Osteoblast (primary cell): ENCODE measurements at places on chromosomes 5 and 9.

DNA sequence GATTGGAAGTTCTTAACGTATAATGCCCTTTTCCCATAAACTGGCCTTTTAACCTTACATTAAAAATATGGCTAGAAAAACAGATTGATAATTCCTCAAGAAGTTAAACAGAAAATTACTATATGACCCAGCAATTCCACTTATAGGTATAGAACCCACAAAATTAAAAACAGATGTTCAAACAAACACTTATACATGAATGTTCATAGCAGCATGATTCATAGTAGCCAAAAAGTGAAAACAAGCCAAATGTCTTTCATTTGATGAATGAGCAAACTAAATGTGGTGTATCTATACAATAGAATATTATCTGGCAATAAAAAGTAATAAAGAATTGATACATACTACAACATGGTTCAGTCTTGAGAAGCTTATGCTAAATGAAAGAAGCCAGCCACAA, 35.5 kb downstream of the POU5F2 start:
- DNase-seq = no peak

DNA sequence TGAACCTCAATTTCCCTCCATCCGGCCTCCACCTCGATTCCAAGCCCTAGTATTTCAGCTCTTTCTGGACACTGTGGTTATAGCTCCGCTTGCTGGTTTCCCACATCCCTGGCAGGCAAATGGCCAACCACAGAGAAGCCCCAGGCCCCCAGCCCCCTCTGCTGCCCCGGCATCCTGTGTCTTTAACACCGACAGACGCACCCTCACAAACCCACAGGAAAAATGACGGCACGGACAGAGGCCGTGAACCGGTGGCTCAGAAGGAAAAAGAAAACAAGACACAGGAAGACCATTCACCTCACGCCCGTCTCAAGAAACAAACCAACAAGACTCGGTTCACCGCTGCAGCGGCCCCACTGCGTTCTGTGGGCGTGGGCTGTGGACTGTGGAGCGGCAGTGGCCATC, 1.5 kb upstream of the CLIC3 start:
- DNase-seq = peak; percentile 95

- DNase-seq = no peak
These were observed 72.8 kb downstream of the MED27 start for GRCh38 chr9:132006677-132007370.

GRCh38 chr9:134557331-134557730, 84.3 kb upstream of the COL5A1 start:
- peak; percentile 77 for DNase-seq

- DNase-seq = no peak
These were observed 147.3 kb downstream of the KCTD16 start for GRCh38 chr5:144318011-144318410.

DNA sequence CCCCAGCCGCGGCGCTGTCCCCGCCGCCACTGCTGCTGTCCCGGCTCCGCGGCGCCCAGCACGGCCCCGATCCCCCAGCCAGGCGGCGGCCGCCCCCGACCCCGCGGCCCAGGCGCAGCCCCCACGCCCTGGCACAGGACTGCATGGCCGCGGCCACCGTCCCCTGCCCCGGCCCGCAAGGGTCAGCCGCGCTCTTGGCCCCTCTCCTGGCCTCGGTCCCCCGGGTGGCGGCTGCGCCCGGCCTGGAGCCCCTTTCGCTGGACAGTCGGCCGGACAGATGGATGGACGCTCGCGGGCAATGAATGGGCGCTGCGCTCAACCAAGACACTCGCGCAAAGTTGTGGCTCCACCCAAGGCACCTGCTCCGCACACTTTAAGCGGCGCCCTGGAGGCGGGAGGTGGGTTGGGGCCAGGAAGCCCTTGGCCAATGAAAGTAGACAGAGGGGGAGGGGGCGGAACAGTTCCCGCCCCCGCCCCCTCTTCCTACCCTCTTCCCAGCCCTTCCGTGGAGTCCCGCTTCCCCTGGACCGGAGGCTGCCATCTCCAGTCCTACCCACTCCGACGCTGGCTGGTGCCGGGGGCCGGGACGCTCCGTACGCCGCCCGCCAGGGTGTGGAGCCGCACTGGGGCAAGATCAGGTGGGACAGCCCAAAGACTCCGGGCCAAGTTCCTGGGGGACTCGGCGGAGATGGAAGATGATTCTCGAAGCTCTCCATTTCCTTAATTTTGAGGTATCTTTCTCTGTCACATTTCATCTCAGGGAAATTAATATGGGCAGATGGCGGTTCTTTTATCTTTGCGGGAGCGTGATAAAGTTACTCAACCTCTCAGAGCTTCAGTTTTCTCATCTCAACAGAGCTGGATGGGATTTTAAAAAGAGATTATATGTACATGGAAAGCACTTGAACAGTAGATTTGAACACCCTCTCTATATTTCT, at the start of gene GLDC:
Gene GLDC (minus strand): TSS at position 375 of the 938 bp plus-strand sequence. CDS start 230 bp downstream, at position 145.
- peak; percentile 34 for DNase-seq

- no peak for DNase-seq
These were observed 21.4 kb downstream of the AGXT2 start for GRCh38 chr5:35026280-35026840.

DNA sequence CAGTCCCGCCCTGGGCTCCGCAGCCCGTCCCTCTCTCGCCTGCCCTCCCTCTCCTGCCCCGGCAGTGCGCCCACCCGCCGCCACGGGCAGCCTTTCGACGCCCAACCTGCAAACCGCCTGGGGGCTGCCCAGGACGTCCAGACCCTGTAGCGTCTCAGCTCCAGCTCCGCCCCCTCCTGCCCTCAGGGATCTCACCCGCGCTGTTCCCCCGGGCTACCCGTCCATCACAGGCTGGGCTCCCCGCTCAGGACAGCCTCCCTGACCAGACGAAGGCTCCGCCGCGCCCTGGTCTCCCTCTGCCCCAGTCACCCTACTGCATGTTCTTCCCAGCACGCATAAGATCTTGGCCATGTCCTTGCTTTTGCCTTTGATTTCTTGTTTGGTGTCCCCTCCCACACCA, 1.4 kb downstream of the RASGEF1C start:
- peak; percentile 85 for DNase-seq

- peak; percentile 54 for DNase-seq
These were observed 128.2 kb downstream of the OLFM1 start for GRCh38 chr9:135215571-135216161.

DNA sequence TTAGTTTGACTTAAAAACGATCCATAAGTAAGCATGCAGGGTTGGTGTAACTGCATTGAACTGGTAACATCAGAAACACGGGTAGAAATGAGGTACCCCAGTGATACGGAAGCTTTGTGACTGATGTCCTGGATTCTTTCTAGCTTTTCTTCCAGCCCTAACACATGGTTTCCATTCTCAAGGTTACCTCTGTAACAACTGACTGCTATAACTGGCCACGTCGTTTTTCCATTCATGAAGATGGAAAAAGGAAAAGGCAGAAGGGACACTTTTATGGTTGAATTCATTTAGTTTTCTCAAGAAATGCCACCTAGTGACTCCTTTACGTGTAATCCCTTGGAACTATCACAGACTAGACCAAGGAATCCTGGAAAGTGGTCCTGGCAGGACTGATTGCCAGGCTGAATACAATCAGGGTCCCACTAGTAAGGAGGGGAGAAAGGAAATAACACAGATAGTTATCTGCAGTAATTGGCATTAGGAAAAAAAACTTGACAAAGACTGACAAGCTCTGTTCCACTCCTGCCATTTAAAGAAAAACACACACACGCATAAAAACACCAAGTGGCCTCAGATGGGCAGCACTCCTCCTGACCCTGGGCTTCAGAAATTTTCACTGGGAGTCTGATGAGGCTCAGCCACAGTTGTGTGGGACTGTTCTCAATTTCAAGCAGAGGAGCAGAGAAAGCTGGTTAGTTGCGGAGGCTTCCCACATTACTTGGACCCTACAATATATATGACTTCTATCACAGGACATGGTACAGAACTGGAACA, 77.5 kb upstream of the ZNF169 start:
- no peak for DNase-seq

- no peak for DNase-seq
These were observed 21.2 kb downstream of the RNF130 start for GRCh38 chr5:180050121-180050940.

DNA sequence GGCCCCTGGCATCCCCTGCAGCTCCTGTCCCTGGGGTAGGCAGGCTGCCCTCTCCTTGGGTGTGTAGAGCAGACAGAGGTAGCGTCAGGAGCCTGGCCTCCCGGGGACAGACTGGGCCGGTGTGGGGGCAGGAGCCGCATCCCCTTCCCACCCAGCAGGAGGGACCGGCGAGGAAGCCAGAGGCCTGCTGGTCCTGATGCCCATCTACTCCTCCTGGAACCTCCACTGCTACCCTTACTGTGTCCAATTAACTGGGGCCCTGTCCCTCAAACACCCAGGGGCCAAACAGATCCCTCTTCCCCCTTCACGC, 15.6 kb downstream of the RALGDS start:
- DNase-seq = peak; percentile 77

DNA sequence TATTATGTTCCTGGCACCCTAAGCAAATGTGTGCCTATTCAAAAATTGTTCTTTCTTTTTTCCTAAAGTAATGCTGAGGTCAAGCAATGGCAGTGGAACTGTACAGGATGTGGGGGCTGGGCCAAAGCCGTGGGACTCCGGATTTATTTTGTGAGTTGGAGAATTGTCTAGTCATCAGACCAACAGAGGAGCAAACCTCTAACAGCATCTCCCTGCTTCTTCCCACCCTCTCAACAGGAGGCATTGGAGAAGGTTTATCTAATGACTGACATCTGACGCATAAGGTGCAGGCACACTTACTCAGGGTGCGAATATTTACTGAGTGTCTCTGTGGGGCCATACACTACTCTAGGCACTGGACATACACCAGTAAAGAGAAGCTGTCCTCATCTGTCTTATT, 38.6 kb downstream of the MARCHF11 start:
- no peak for DNase-seq

DNA sequence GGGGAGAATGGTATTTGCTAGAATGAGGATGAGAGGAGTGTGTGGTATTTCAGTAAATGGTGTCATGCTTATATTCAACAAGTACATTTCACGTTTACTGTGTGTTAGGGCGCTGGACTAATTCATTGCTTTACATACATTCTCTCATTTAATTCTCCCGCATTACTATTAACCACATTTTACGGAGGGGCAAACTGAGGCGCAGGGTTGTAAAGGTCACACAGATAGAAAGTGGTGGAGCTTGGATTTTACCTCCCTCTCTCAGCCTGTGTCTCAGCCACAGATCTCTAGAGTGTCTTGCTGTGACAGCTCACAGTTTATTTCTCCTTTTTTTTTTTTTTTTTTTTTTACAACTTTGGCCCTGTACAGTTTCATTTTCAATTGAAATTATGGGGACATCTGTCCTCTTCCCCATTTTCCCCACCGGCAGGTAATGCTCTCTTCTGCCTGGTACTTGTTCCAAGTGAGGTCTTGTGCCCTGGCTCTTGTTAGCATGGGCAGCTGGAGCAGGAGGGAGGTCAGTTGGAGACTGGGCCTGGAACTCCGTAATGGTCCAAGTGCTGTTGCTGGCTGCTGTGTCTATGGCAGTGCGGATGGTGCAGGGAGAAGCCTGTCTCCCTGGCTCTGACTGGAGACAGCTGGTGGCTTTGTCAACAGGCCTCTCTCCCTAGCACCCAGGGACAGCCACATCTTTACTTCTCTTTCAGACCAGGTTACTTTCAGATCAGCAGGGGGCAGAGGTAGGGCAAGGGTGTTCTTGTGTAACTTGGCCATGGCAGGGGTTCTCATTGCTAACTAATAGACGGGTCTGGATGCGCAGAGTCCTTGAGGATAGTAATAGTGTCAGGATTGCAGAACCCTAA, 20.5 kb upstream of the NDST1 start:
- DNase-seq = peak; percentile 86

DNA sequence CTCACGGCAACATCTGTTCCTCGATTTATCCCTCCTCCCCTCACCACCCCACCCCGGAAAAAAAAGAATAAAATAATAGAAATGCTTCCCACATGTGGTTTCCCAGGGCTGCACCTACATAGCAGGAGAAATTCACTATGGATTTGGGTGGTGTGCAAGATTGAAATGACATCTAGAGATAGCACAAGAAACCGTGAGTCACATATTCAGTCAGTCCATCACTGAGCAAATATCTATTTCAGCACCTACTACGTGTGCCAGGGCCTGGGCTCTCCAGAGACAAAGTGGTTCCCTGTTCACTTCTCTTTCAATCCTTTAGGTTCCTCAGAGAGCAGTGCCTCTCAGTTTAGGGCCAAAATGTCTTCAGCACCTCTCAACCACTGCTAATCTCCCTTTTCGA, 45.0 kb upstream of the TTC1 start:
- no peak for DNase-seq

- DNase-seq = no peak
These were observed 252.8 kb downstream of the MAST4 start for GRCh38 chr5:66848749-66849641.

DNA sequence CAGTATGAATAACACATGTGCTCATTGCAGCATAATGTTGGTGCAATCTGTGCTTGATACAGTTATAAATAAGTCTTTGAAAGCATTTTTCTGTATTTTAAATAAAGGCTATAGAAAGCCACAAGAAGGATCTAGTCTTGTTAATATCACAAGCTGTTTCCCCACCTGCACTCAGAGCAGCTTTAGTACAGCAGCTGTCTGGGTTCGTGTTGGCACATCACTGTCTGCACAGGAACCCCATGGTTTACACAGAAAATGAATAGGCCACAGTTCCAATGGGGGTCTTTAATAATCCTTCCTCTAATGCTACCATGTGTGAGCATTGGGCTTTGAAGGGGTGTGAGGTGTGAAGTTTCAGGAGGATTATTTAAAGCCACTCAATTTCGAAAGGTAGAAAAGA, 2269.7 kb downstream of the MAT2B start:
- no peak for DNase-seq

DNA sequence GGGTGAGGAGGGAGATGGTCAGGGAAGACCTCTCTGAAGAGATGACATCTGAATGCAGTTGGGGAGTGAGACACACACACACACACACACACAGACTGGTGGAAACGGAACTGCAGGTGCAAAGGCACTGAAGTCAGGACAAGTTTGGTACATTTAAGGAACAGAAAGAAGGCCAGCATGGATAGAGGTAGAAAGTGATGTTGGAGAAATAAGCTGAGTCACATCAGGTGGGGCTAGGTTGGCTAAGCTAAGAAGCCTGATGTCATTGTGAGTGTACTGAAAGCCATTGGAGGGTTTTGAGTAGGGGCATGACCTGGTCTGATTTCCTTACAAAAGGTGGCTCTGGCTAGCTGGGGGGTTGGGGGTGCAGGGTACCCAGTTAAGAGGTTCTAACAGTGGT, 3.1 kb downstream of the BSPRY start:
- DNase-seq = peak; percentile 54

GRCh38 chr5:159426694-159427093, 96.4 kb upstream of the IL12B start:
- no peak for DNase-seq

- no peak for DNase-seq
These were observed 63.7 kb upstream of the FAM120A start for GRCh38 chr9:93387791-93388190.

GRCh38 chr5:97478483-97478882, 295.4 kb upstream of the RIOK2 start:
- no peak for DNase-seq

DNA sequence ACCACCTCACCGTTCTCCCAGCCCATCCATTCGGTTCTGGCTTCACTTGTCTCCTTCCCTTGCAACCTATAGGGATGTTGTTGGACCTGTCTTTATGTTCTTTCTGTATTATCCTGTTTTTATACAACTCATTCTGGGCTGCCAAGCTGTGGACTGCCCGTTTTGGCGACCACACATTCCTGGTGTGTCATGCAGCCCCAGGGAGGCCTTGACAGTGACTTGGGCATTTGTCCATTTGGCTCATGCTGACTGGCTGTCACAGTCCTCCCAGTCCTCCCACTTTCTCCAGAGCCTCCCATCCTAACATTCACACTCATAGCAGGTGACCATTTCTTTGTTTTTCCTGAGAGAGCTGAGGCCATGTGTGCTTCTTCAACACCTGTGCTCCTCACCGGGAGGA, 136.4 kb downstream of the SLF1 start:
- no peak for DNase-seq
